ENCODE measurements at places on chromosomes 2 and 18. TPM values are rescaled to one million over a fixed set of nuclear protein-coding genes. Genes with fewer than 3 reads are reported as not detected.

GRCh38 chr2:207469943-207470729 lies 59.6 kb upstream of the CREB1 start:
- DNase-seq, result no peak

AGAP1 gene
- total RNA-seq, result 25.8 TPM

GRCh38 chr18:77052983-77053309 lies 79.6 kb downstream of the MBP start:
- DNase-seq, result no peak

ABI2 gene
- total RNA-seq, result 131 TPM

CPS1 gene
- total RNA-seq, result 12.4 TPM

- no peak for DNase-seq
These were observed 43.0 kb downstream of the EVA1A start for GRCh38 chr2:75517547-75518230.

KCNG2 gene
- total RNA-seq, result 0.15 TPM

DNA sequence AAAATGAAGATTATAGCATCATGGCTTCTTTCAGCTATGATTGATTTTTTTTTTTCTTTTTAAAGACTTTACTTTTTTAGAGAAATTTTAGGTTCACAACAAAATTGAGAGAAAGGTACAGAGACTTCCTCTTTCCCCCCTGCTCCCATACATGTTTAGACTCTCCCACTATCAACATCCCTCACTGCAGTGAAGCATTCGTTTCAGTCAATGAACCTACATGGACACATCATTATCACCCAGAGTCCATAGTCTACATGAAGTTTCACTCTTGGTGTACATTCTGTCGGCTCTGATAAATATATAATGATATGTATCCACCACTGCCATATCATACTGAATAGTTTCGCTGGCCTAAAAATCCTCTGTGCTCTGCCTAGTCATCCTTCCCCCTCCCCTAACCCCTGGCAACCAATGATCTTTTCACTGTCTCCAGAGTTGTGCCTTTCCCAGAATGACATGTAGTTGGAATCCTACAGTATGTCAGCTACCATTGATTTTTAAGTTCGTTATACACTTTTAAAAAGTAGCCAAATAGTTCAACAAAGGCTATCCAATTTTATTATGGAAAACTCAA lies 86.8 kb downstream of the GPD2 start:
- DNase-seq, result no peak

CHRNG gene
- not detected for total RNA-seq
